ENCODE measurements at places on chromosomes 2 and 18.
A peak's percentile ranks its signal among the peaks of the same experiment; 100 is the strongest.

- DNase-seq, result no peak
Observed at GRCh38 chr2:16189836-16190160, 249.4 kb downstream of the MYCN start.

- no peak for DNase-seq
Observed at GRCh38 chr2:236051351-236051750, 116.8 kb downstream of the GBX2 start.

- DNase-seq, result peak; percentile 26
Observed at GRCh38 chr2:142734770-142735169, 142.7 kb upstream of the KYNU start.

GRCh38 chr18:63158676-63159291 lies 160.8 kb downstream of the BCL2 start:
- DNase-seq, result no peak

DNA sequence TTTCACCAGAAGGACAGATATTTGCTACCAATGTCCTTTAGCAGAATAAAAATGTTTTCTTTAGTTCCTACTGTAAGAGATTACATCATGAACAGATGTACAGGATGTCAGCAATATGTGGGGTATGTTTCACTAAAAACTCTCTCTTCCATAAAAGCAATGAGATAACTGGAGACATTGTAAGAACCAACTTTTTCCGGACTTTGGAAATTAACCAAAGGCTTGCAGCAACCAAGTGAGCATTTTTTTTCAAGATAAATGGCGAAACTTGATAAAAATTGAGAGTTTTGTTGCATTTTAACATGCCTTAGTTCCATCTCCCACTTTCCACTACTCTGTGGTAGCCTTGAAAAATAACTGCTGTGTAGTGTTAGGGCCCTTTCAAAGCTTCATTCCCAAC lies 429.8 kb upstream of the CDH2 start:
- no peak for DNase-seq

DNA sequence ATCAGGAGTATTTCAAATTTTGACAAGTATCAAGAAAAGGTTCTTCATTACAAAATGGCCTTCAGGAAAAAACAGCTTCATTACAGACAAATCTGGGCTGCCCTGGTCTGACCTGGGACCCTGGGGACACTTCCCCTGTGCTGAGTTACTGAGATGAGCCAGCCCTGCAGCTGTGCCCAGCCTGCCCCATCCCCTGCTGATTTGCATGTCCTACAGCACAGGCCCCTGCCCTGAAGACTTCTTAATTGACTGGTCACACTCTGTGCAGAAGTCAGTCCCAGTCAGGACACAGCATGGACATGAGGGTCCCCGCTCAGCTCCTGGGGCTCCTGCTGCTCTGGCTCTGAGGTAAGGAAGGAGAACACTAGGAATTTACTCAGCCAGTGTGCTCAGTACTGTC lies 235.1 kb downstream of the ANKRD36B start:
- DNase-seq, result no peak

DNA sequence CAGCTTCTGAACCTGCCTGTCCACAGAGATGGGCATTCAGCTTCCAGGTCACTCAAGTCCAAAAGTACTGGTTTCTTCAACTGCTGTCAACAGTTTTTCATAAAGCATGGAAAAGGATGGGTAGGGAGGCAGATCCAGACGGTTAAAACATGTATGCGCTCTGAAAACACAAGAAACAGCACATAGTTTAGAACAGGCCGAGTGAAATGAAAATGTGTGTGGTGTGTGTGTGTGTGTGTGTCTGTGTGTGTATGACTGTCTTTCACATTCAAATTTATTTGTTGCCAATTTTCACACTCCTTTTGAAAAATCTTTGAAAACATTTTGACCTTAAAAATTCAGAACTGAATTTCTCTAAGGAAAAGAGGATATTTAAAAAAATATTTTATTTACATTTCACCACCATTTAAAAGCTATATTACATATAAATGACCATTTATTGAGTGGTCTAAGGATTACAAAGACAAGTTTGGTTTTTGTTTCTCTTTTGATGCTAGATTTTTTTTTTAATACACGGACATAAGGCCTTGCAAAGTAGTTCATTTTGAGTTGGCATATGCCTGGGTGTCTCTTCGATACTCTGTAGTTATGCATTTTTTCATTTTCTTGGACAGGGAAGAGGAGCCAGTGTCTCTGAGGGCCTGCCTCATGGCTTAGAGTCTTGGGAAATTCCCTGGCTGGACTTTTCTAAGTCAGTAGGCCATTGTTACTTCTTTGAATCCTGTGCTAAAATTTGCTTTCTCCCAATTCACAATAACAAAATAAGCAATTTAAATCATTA lies 30.0 kb upstream of the STK17B start:
- DNase-seq, result no peak
